A549 (cell line): ENCODE measurements at places on chromosomes 12 and 14. TPM values are rescaled to one million over a fixed set of nuclear protein-coding genes. Genes with fewer than 3 reads are reported as not detected.

DNA sequence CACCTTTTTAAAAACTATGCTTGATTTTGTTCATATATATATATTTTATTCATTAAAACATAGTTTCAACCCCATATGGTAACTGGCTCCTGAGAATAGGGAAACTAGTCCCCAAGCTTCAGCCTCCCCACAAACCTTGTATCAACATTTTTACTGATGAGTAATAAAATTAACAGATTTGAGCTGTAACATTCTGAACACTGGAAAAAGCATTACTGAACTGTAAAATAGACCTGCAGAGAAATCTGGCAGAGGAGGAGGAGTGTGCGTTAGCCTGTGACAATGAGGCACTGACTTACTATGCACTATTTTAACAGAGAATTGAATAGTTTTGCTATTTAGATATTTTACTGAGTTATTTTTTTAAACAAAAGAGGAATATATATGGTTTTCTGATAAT lies 43.1 kb downstream of the FRS2 start:
- DNase-seq, result no peak

TAS2R20 gene
- polyA plus RNA-seq, result 0.15 to 0.21 TPM (median 0.15 TPM) in 3 replicates

CLEC9A gene
- not detected in 3 replicates for polyA plus RNA-seq

DNA sequence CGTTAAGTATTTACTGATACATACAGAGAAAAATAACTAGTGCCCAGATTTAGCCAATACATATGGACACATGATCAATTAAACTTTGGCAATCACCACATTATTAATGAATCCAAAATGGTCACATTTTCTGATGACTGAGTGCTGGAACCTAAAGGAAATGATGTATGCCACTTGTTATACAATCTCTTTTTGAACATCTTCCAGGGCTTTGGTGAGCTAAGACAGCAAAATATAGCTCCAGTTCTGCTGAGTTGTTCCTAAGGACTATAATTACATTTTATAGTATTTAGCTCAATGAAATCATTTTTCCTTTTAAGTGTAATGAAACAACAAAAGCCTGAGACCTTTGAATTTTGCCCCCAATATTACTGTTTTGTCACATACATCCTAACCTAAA lies 329.1 kb upstream of the ATP2B1 start:
- no peak for DNase-seq

FANCM gene
- 5.7 to 7.0 TPM (median 6.1 TPM) in 3 replicates for polyA plus RNA-seq

RFX4 gene
- polyA plus RNA-seq, result not detected in 3 replicates

AICDA gene
- polyA plus RNA-seq, result 0.05 to 0.16 TPM (median 0.05 TPM) in 3 replicates

DNA sequence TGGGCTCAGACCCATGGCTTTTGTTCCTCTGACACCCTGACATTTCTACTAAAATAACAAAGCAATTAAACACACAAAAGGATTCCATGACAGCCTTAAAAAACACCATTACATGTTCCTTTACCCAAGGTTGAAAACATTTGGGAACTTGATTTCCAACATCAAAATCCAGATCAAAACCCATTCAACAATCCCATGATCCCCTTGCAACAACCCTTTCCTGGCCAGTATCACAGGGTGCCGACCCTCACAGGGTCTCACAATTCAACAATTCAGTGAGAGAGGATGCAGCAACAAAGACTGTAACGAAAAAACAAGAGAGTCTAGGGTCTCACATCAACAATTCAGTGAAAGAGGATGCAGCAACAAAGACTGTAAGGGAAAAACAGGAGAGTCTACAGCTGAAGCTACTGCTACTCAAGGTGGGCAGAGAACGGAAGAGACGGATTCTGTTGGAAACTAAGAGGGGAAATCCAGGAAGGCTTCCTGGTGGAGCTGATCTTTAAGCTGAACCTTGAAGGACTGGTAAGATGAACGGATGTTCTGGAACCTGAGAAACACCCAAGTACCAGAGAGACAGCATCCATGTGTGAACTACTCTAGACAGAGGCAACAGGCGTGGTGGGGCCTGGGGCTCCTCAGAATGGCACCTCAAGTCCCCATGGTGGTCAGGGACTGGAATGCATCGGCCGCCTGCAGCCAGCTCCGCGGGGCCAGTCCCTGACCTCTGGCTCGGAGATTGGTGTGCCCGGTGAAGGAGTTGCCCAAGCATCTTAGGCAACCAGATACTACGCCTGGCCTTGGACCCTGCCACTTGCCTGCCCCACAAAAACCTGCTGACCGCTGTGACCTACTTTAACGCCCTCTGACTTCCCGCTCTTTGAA lies 22.7 kb upstream of the ZFP36L1 start:
- DNase-seq, result no peak

DNA sequence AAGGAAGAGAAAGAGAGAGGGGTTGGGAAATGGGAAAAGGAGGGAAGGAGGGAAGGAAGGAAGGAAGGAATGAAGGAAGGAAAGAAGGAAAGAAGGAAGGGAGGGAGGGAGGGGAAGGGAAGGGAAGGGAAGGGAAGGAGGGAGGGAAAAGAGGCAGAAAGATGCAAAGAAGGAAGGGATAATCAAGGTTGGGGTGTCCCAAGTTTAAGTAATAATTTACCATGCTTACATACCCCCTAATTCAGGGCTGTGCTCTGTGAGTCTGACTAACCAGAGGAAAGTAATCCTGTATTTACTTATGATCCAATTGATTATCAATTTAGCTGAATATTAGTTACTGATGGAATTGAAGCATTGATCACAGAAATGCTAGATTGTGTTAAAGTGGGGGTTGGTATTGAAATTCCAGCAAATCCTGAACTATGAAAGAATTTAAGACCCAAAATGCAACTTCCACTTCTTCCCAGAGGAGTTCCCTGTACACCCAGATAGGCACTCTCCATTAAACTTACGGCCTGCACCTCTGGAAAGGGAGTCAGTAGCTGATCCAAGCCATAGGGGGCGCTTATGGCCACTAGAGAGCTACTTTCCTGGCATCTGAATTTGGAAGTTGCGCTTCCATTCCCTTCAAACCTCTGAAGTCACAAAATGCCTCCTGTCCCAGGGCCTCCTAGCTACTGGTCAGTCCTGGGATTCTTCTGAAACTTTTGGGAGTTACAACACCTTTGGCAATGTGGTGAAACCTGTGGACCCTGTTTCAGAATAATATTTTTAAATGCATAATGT lies 162.7 kb upstream of the PWP1 start:
- no peak for DNase-seq

GRCh38 chr12:124539084-124540041 lies 28.0 kb downstream of the NCOR2 start:
- no peak for DNase-seq

DNA sequence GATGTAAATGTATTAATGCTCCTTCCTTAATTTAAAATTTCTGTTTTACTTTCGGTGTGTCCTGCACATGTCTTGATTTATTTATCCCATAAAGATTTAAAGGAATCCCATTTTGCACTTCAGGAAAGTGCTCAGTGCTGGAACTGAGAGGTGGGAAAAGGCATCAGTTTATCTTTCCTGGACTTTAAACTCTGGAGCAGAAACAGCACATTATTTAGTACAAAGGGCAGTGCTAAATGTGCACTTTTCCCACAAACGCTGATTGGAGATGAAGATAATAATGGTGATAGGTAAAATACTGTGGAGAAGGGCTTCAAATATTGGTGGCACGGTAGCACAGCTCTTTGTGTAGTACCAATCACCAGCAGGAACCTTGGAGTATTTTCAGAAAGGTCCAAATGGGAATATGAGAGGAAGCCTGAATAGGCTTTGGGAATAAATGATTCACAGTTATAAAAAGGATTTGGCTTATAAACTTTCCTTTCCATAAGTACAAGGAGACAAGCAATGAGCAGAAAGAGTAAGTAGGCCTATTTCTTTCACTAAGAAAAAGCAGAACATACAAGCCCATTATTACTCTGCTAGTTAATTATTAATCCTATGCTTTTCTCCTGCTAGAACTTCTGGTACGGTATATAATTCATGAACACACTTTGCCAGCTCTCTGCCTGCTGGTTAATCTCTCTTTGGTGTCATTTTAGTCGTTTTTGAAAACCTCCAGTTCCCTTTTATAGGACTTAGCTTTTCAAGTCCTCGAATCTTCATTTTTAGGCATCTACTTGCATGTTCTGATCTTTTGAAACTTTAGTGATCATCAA lies 58.3 kb downstream of the SLC15A5 start:
- no peak for DNase-seq

GRCh38 chr12:72323881-72324280 lies 51.7 kb downstream of the TRHDE start:
- no peak for DNase-seq

DNA sequence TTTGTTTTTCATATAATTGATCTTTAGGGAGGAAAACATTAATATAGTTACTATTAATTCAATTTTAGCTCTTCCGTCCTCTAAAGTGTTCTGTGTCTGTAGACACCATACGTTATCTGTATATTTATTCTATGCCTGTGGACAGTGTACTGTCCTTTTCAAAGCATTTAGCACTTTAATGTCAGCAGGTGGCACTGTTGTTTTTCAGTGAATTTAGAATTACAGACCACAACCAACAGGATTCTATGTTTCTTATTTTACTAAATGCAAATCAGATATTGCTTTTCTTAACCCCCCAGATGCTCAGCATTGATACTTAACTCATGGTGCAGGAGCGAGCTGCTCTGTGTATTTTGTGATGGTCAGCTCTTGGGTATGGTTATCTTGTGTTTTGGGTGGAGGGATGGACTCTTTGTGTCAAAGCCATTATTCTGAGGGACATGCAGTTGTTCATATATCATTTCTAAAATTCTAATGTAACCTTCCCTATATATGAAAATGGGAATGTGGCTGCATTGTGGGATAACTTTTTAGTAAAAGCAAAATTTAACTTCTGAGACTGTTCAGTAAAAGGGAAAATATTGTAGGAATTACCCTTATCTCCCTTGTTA lies 65.2 kb downstream of the PAPOLA start:
- peak; percentile 36 for DNase-seq

HOMEZ gene
- 7.7 to 8.8 TPM (median 8.4 TPM) in 3 replicates for polyA plus RNA-seq

TPPP2 gene
- polyA plus RNA-seq, result not detected in 3 replicates

GRCh38 chr14:78329371-78329770 lies 159.2 kb downstream of the NRXN3 start:
- no peak for DNase-seq

DNA sequence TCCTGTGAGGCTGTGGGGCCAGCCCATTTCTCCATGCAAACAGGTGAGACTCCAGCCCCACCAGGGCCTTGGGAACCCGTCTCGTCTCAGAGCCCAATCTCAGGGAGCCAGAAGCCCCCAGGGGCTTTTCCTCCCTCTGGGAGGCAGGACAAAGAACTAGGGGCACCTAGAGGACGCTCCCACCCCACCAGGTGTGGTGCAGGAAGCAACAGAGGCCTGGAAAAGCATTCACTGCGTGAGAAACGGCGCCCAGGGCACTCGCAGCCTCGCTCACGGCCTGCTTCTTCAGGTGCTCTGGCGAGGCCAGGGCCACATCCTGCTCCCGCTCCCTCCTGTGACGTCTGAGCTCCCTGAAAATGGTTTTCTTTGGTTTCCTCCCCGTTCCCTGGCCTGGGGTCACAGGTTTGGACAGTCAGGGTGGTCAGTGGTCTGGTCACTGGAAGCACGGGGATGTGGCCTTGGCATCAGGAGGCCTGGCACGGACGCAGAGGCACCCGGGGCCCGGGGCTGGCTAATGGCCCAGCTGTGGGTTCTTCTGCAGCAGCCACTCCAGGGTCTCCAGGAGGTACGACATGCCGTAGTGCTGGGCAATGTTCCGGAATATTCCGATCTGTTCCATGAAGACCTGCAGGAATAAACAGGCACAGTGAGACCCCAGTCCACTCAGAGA lies 5.7 kb downstream of the P2RX2 start:
- DNase-seq, result no peak

DNA sequence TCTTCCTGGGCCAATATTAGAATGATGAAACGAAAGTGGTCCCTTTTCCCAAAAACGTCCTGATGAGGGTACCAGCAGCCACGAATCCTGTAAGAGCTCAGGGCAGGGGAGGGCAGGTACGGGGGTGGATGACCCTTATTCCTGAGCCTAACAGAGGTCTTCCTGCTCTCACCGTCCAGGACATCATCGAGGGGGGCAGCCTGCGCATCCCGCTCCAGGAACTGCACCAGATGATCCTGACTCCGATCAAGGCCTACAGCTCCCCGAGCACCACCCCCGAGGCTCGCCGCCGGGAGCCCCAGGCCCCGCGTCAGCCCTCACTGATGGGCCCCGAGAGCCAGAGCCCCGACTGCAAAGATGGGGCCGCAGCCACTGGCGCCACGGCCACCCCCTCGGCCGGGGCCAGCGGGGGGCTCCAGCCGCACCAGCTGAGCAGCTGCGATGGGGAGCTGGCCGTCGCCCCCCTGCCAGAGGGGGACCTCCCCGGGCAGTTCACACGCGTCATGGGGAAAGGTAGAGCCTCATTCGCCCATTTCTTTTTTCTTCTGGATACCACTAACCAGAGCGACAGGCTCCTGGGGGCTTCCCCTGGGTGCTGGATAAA lies 142.5 kb downstream of the GCH1 start:
- DNase-seq, result no peak

- no peak for DNase-seq
These were observed 13.9 kb upstream of the OAS1 start for GRCh38 chr12:112892856-112893255.

DNA sequence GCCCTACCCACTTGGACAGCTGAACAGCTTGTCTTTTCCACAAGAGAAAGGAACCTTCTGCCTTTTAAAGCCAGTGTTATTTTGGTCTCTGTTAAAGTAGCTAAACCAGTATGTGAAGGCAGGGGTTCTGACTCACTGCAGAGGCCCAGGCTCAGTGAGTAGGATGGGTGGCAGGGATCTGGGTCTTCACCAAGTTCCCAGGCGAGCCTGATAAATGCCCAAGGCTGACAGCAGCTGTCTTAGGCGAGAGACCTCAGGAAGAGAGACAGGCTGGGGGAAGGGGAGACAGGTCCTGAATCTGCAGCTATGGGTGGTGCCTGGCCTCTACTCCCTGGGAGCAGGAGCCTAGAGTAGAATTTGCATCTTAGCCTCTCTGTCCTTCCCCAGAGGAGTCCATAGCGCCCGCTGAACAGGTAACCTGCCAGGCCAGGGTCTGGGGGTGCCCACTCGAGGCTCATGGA lies 18.1 kb upstream of the KIF26A start:
- DNase-seq, result no peak

GRCh38 chr12:57218030-57218853 lies 1.6 kb downstream of the NXPH4 start:
- no peak for DNase-seq

DNA sequence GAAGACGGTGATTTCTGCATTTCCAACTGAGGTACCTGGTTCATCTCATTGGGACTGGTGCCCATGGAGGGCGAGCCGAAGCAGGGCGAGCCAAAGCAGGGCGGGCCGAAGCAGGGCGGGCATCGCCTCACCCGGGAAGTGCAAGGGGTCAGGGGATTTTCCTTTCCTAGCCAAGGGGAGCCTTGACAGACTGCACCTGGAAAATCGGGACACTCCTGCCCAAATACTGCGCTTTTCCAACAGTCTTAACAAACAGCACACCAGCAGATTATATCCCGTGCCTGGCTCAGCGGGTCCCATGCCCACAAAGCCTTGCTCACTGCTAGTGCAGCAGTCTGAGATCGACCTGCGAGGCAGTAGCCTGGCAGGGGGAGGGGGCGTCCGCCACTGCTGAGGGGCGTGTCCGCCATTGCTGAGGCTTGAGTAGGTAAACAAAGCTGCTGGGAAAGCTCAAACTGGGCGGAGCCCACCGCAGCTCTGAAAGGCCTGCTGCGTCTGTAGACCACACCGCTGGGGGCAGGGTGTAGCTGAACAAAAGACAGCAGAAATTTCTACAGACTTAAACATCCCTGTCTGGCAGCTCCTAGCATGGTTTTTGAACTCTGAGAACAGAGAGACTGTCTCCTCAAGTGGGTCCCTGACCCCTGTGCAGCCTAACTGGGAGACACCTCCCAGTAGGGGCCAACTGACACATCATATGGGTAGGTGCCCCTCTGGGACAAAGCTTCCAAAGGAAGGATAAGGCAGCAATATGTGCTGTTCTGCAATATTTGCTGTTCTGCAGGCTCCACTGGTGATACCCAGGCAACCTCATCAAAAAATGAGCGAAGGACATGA lies 77.2 kb downstream of the BAZ1A start:
- DNase-seq, result no peak

IFNG-AS1 gene
- not detected in 3 replicates for polyA plus RNA-seq

TAS2R7 gene
- polyA plus RNA-seq, result not detected in 3 replicates

FAR2 gene
- not detected in 3 replicates for polyA plus RNA-seq
